Smooth muscle cell of bladder (primary cell): ENCODE measurements at places on chromosomes 5 and 9. TPM values are rescaled to one million over a fixed set of nuclear protein-coding genes. Genes with fewer than 3 reads are reported as not detected.

Gene TESK1
- 7.5 and 12.2 TPM in 2 replicates for total RNA-seq

Gene GPR21
- total RNA-seq, result 0.83 and 1.1 TPM in 2 replicates

Gene CER1
- total RNA-seq, result not detected in 2 replicates

Gene GRIN1
- under 0.01 TPM in 1 of 2 replicates, not detected in the other for total RNA-seq

Gene IFNA13
- not detected in 2 replicates for total RNA-seq
